Left ventricle myocardium inferior (tissue), 1 donor: ENCODE measurements at places on chromosomes 3 and 15. TPM values are rescaled to one million over a fixed set of nuclear protein-coding genes. Genes with fewer than 3 reads are reported as not detected.

Gene ZNF660
- 1.1 TPM for total RNA-seq

DNA sequence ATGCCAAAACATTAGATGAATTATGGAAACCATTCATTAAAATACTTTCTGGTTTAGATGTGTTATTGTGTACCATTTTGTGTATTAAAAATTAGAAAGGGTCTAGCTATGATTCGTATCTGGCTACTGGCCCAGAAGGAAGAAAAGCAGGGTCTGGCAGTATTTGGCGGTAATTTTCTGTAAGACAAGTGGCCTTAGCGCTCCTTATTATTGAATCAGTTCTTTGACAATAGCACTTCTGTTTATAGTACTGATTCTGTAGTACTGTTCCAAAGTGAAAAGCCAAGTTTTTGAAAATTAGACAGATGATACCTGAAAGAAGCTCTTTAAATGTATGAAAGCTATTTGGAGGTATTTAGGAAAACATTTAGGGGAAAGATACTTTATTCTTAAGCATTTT lies 10.2 kb downstream of the GLCE start:
- H3K36me3 ChIP-seq: no peaks in the 10 kb centered on the region
- H3K4me3 ChIP-seq: no peak overlapping the region
- H3K27ac ChIP-seq: no peak overlapping the region
- H3K27me3 ChIP-seq: no peaks in the 10 kb centered on the region
- peaks cover 9% of the 10 kb centered on the region for H3K4me1 ChIP-seq

DNA sequence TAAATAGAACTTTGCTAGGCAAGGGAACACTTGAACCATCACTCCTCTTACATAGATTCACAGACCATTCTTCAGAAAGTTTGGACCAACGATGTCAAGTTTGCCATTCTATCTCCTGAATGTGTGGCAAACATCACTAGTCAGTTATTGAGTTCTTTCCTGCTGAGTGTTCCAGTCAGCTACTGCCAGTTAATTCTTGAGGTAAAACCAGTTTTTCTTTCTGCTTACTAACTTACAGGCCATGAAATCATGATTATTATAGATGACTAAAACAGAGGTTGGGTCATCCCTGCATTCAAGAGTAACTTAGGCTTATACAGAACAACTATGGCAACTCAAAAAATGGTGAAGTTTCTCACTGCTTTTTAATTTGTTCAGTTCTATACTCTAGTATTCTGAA lies 88.2 kb downstream of the AP4E1 start:
- no peaks in the 10 kb centered on the region for H3K27me3 ChIP-seq
- peaks cover 62% of the 10 kb centered on the region for H3K36me3 ChIP-seq
- no peak overlapping the region for H3K4me3 ChIP-seq
- H3K27ac ChIP-seq: no peak overlapping the region
- peaks cover 8% of the 10 kb centered on the region for H3K4me1 ChIP-seq
- DNase-seq: no peak

GRCh38 chr3:62260655-62261054 lies 112.7 kb downstream of the FEZF2 start:
- no peak overlapping the region for H3K27ac ChIP-seq
- peaks cover 25% of the 10 kb centered on the region for H3K36me3 ChIP-seq
- H3K27me3 ChIP-seq: no peaks in the 10 kb centered on the region
- no peak overlapping the region for H3K4me3 ChIP-seq

DNA sequence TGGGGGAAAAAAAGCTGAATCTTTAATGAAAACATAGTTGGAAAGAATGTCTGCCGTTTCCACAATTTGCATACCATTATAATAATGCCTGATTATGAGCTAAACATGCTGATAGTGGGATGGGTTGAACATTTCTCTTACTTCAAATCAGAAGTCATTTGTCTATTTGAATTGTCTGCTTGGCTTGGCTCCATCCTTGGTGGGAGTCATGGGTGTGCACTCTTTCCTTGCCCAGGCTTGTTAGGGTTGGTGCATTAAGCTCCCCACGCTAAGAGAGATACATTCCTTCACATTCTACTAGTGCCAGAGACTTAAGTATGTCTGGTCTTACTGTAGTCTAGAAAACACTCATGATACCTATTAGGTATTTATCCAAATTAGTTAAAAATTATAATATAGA lies 121.4 kb upstream of the RARB start:
- no peak overlapping the region for H3K27ac ChIP-seq
- H3K27me3 ChIP-seq: no peaks in the 10 kb centered on the region
- no peaks in the 10 kb centered on the region for H3K4me1 ChIP-seq
- no peak overlapping the region for H3K4me3 ChIP-seq

- H3K36me3 ChIP-seq: peaks cover 3% of the 10 kb centered on the region
- no peak overlapping the region for H3K4me3 ChIP-seq
- no peaks in the 10 kb centered on the region for H3K27me3 ChIP-seq
- no peak for DNase-seq
- peaks cover 29% of the 10 kb centered on the region for H3K4me1 ChIP-seq
Measured at GRCh38 chr3:138112362-138112761, 3.0 kb downstream of the DZIP1L start.

DNA sequence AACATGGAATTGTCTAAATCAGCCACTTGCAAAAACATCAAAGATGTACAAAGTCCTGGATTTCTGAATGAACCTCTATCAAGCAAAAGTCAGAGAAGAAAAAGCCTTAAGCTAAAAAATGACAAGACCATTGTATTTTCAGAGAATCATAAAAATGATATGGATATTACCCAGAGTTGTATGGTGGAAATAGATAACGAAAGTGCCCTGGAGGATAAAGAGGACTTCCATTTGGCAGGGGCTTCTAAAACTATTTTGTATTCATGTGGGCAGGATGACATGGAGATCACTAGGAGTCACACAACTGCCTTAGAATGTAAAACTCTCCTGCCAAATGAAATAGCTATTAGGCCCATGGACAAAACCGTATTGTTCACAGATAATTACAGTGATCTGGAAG lies 29.3 kb downstream of the KNL1 start:
- no peak for DNase-seq
- no peaks in the 10 kb centered on the region for H3K36me3 ChIP-seq
- H3K4me3 ChIP-seq: no peak overlapping the region
- no peaks in the 10 kb centered on the region for H3K4me1 ChIP-seq
- H3K27me3 ChIP-seq: no peaks in the 10 kb centered on the region

Gene NTRK3
- total RNA-seq: 1.6 TPM
